Hepatocyte (in vitro differentiated cells): ENCODE measurements at places on chromosomes 2 and 18.

- no peak for DNase-seq
These were observed 27.6 kb upstream of the TMBIM1 start for GRCh38 chr2:218319813-218320365.

DNA sequence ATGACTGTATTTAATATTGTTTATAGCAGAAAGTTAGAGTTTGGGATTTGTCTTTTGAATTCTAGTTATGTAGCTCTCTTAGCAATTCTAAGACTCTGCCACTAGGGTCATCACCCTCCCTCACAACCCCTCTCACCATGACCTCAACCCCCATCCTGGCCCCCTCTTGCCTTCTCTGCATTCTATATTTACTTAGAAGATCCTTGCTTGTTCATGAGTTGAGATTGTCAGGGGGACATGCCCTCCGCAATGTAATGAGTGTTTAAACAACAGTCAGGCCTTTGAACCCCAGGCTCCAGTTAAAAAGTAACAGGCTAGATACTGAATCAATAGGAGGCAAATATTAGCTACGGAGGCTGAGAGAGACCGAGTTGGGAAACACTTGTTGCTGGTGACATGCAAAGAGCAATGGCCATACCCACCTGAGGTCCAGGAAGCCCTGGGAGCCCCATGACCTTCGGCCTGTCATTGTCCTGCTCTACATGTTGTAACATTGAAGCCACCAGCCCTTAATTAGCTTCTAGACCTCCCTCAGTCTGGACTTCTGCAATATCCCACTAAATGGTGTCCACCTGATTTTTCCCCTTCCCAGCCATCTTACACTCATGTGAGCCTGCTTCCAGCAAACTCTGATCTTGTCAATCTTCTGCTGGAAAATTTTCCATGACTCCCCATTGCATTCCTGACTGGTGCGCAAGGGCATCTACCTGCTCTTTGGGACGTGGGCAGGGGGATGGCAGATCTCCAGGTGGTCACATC is 221.1 kb downstream of the ALPK2 start:
- peak; percentile 68 for DNase-seq

GRCh38 chr2:176189681-176190641 is 1.5 kb downstream of the HOXD1 start:
- DNase-seq = no peak

DNA sequence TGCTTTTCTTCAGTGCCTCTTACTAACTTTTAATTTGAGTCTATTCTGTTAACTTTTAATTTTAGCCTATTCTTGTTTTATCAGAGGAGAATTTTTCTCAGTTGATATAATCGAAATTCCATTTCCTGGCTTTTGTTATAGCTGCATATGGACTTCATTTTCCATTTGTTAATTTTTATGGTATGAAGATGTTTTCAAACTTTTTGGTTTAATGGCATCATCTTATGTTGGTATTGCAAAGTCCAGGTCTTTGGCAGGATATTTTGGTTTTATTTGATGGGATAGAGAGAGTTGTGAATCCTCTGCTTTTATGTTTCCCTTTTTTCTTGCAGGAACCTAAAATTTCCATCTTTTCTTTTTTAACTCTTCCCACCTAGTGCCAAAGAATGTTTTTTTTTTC is 70.9 kb upstream of the RAPGEF4 start:
- no peak for DNase-seq

GRCh38 chr2:85578243-85579180 is 1.1 kb downstream of the VAMP8 start:
- no peak for DNase-seq

- peak; percentile 47 for DNase-seq
These were observed 50.7 kb upstream of the ARL5A start for GRCh38 chr2:151878655-151879563.

- no peak for DNase-seq
These were observed 94.9 kb downstream of the MBD2 start for GRCh38 chr18:54129448-54130067.

GRCh38 chr2:20623741-20624155 is 27.1 kb downstream of the HS1BP3 start:
- DNase-seq = no peak

DNA sequence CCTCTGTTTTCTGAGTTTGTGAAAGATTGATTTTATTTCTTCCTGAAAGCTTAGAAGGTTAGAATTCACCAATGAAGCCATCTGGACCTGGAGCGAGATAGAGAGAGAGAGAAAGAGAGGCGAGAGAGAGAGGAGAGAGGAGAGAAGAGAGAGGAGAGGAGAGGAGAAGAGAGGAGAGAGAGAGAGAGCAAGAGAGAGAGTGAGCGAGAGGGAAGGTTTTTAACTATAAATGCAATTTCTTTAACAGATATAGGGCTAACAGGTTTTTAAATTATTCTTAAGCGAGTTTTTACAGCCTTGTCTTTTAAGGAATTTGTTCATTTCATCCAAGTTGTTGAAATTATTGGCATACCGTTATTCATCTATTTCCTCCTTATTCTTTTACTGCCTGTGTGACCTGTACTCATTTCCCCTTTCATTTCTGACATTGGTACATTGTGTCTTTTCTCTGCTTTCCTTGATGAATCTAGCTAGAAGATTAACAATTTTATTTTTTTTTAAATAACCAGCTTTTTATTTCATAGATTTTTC is 56.1 kb downstream of the BABAM2 start:
- no peak for DNase-seq

- DNase-seq = no peak
These were observed 365.7 kb upstream of the TNP1 start for GRCh38 chr2:217225596-217225995.

DNA sequence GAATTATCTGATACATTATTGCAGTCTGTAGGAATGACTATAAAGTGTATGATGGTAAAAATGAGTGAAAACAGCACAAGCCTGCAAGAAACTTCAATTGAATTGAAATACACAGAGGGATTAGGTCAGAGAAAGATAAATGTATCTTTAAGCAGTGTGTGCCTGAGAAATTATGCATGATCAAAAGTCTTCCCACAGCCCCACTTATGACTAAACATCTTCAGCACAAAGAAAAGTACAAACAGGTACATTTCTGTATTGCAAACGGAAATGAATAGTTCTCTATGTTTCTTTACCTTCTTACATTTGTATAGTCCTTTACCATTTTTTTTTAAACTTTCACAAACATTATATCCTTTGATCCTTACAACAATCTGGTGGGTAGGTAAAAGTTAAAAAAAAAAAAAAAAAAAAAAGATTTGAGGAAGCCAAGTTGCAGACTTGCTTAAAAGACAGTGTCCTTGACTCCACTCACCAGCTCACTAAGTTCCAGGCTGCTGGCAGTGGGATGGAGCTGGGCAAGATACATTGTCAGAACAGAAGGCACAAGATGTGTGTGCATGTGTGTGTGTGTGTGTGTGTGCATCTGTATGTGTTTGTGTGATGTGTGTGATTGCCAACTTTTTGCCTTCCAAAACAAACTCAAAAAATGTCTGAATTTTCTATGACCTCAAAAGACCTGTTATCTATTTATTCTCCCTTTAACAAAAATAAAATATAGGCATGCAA is 423.7 kb upstream of the ACVR2A start:
- DNase-seq = no peak

- peak; percentile 37 for DNase-seq
These were observed 25.4 kb downstream of the TET3 start for GRCh38 chr2:74010087-74010541.

DNA sequence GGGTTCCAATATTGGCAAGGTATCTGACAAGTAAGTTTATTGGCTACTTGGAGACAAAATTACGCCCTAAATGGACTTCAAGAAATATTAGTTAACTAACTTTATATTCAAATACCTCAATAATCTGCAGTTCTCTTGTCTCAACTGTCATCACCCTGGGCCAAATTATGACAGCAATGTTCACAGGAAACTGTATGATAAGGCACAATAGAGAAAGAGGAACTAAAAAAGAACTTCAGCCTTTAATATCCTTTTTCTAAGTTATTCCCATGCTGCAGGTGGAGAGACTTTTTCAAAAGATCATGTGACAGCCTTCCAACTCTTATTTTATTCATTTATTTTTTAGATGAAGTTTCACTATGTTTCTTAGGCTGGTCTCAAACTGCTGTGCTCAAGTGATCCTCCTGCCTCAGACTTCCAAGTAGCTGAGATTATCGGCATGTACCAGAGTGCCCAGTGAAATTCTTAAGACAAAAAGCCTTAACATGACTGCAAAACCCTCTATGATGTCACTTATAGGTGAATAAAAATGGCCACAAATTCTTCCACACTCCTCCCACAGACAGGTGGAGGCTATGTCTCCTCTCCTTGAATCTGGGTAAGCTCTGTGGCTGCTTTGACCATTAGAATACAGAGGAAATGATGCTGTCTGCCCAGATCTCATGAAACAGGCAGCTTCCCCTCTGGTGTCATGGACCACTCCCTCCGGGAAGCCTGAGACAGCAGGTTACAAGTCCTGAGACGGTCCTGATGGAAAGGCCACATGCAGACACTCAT is 211.0 kb downstream of the TGIF1 start:
- DNase-seq = no peak

- DNase-seq = no peak
These were observed 29.6 kb upstream of the SLC30A6 start for GRCh38 chr2:32136097-32136496.

DNA sequence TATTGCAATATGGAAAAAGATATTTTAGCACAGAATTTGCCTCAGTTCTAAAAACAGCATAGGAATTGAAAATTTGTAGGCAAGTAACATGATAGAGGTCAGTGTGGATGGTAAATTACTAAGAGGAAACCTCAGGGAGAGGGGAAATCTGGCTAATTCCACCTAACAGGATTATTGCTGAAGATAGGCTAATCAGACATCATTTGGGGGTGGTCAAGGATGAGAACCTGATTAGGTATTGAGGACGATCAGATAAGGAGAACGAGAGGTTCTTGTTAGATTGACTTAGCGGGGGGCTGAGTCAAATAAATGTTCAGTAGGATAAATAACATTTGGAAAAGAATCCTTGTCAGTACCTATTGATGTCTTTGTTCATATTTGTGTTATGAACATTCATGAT is 543.2 kb upstream of the LRRTM4 start:
- DNase-seq = no peak

GRCh38 chr2:135965756-135966155 is 19.7 kb downstream of the DARS1 start:
- no peak for DNase-seq

DNA sequence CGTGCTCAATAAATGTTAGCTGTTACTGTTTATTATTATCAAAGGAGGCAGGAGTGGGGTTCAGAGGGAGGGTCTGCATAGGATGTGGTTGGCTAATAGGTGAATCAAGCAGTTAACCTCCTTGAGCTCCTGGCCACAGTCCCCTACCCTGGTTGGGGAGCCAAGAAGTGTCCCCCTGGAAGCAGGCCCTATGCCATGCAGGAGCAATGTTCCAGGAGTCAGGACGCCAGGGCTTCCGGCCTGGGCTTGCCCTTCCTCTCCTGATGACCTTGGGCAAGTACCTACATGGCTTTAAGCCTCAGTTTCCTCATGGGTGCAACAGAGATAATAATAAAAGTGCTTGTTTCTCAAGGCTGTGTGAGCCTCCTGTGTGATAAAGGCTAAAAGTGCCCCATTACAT is 84.9 kb downstream of the DYSF start:
- no peak for DNase-seq

DNA sequence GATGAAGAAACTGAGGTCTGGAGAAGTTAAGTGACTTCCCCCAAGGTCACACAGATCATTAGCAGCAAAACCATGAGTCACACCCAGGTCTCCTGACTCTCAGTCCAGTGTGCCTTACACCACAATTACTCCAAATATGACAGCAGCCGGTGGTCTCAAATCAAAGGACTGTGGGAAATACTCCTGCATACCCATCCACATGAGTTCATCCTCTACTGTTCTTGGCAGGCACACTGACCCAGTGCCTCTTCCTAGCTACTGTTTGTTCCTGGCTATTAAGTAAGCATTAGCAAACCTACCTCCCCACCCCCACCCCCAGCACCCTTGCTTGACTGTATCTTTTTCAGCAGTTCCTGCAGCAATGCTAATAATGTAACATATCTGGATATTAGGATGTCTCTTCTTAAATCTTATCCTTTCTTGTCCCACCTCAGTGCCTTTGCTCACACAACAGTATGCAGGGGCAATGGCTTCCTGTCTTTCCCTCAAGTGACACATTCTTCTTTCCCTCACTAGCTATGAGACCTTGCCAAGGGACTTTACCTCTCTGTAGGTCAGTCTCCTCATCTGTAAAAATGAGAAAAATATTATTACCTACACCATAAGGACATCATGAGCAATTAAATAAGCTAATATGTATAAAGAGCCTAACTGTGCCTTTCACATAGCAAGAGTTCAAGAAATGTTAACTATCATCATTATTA is 46.2 kb downstream of the FAM98A start:
- DNase-seq = peak; percentile 34

- DNase-seq = no peak
These were observed 74.4 kb upstream of the GULP1 start for GRCh38 chr2:188217264-188217663.

DNA sequence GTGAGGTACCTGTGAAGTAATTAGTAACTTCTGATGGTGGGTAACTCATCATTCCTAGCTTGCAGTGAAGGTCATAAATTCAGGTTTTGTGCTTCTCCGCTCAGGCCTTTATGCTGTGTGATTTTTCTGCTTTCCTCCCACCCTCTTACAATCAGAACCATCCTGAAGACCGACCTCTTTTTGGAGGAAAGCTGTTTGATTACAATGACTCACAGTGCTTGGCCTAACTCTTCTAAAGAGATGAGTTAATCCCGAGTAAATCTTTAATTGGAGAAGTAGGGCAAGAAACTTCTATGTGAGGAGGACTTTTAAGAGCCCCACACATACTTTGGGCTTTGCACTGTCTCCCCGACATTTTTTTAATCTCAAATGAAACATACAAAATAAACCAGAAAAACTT is 53.1 kb downstream of the TTC27 start:
- DNase-seq = no peak

DNA sequence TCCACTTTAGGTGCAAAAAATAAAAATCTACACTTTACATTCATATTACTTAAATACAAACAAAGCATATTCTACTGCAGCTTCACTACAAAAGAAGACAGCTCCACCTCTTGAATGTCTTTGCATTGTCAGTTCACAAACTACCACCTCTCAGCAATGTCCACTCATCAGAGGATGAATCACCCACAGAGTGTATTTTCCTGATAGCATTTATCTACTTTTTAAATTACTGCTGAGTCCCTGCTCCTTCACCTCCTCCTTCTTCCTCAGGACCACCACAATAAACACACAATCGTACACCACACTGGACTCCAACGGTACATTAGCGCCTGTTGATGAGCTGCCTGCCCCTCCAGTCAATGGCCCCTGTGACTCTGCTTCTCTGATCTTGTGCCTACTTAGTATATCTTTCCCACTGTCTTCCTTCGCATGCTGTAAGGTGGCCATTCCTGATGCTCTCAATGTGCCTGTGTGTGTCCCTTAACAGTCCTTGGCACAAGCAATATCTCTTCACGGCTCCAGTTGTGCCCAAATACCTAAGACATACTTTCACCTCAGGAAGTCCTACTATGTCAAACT is 120.9 kb downstream of the DHRS9 start:
- DNase-seq = no peak

- no peak for DNase-seq
These were observed 283.9 kb upstream of the FBXO11 start for GRCh38 chr2:48190230-48190629.
